Suppressor macrophage treated with lipopolysaccharide for 1 hour (primary cell): ENCODE measurements at places on chromosomes 6 and 20.

DNA sequence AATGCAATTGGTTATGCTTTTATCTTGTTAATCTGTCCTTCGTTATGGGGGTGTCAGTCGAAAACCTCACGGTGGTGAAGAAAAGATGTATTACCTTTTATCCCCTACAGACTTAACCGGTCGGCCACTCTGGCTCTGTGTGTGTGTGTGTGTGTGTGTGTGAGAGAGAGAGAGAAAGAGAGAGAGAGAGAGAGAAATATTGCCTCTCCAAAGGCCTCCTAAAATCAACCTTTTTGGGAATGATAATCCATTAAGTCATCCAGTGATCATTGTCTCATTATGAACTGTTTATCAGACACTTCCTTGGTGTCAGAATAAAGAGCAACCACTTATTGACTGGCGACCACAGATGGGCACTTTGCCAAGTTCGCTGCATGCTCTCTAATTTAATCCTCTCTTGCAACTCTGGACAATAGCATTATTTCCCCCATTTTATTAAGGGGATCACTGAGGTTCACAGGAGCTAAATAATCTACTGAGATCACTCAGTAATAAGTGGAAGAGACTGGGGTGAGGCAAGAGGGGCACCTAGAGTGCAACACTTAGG is 30.7 kb downstream of the SLC35D3 start:
- DNase-seq: no peak

DNA sequence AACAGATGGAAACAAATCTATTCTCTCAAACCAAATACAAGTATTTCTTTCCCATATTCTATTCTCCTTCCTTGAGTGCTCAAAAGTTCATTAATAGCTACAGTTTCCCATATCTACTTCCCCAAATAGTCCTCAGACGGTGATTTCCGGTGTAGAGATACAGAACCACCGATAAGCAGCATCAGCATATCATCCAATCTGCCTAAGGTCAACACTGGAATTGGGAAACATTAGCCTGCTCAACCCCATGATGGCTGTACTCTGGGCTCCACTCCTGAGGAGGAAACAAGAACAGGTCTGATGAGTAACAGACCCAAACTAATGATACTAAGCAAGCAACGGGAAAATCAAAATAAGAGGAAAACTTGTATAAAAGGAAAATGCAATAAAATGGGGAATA is 115.6 kb downstream of the EPB41L2 start:
- DNase-seq: peak; percentile 30

DNA sequence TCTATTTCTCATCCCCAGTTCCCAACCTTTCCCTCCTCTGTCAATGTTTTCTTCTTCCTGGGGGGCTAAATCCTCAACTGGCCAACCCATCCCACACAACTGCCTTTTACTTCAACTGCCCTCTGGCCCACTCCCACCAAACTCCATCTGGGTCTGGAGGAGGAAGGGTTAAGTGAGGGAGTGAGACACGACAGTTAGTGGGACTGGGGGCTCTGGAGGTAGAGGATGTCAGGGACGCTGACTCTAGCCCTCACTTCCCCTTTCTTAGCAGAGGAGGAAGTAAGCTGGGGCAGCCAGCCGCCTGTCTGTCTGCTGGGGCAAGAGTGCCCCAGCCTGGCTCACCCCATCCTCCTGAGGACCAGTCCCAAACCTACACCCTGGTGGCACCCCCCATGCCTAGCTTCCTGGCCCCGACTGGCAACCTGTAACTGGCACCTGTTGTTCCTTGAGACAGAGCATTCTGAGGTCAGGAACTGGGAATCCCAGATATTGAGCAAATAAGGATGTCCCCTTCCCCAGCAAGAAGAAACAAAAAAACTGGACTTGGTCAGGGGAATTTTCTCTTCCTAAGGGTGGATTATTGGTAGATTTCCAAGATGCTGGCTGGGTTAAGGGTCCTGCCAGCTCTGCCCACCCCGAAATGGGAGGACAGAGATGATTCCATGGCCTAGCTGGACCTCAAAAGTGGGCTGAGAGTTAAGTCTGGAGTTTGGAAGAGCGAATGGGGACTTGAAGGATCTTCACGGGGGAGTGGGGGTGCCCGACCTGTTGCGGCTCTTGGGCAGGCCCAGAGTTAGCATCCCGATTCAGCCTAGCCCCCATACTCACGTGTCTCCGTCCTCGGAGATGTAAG is 971 bp downstream of the NFKBIE start:
- peak; percentile 81 for DNase-seq

GRCh38 chr6:79704200-79704599 is 73.1 kb downstream of the SH3BGRL2 start:
- DNase-seq: no peak

DNA sequence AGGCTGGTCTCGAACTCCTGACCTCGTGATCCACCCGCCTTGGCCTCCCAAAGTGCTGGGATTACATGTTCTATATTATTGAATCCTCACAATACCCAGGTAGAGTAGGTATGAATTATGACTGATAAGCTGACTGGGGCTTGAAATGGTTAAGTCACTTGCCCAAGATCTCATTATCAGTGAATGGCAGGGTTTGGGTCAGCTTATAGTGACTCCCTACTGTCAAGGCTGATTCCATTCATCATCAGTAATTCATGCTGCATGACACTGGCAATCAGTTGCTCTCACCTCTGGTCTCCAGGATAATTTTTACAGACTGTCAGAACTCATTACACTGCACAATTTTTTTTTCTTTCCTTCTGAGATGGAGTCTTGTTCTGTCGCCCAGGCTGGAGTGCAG is 127.6 kb downstream of the KIF13A start:
- DNase-seq: no peak

- no peak for DNase-seq
Measured at GRCh38 chr20:8974009-8974708, 94.7 kb upstream of the PLCB4 start.

DNA sequence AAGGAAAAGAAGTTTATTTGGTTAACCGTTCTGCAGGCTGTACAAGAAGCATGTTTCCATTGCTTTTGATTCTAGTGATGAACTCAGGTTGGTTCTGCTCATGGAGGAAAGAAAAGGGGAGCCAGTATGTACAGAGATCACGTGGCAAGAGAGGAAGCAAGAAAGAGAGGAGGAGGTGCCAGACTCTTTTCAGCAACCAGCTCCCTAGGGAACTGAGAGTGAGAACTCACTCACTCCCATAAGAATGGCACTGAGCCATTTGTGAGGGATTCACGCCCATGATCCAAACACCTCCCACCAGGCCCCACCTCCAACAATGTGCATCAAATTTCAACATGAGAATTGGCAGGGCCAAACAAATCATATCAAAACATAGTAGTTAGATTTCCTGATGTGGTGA is 649.1 kb downstream of the EPM2A start:
- no peak for DNase-seq

DNA sequence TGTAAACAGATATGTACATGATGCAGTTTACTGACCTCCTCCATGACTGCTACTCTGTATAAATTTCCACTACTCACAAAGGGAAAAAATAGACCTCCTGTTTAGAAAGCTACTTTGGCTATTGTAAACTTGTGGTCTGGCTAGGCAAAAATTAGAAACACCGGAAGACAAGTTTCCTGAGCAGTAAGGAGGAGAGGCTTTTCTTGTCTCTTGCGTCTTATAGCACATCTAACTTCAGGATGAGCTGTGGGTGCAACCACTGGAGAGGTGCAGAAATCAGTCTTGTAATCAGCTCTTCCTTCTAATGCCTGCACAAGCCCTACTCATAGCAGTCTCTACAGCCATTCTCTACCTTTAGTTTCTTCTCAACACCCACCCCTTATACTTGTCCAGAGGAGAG is 296.5 kb upstream of the SLC35B3 start:
- no peak for DNase-seq

DNA sequence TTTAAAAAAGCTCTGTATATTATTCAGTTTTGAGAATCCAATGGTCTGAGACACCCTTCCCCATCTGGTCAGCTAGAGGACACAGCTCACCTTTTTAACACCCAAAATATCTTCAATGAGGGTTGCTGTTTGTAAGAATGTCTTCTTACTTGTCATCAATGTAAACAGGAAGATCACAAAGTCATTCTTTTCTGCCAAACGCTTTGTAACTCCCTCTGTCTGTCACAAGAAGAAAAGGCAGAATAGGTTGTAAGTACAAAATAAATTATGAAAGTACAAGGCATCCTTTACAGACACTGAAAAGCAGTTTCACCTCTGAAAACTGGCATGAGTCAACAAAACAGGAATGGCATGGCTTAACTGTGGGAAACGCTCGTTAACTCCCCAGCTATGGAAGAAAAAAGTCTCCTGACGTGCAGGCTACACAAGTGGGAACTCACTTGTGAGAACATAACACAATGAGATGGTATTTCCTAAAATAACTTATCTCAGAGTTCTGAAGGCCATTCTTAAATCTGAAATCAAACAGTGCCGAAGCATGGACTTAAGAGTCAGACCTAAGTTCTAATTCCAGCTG is 42.7 kb downstream of the TRPC4AP start:
- no peak for DNase-seq

- no peak for DNase-seq
Measured at GRCh38 chr6:42993445-42993844, 9.1 kb downstream of the PPP2R5D start.

DNA sequence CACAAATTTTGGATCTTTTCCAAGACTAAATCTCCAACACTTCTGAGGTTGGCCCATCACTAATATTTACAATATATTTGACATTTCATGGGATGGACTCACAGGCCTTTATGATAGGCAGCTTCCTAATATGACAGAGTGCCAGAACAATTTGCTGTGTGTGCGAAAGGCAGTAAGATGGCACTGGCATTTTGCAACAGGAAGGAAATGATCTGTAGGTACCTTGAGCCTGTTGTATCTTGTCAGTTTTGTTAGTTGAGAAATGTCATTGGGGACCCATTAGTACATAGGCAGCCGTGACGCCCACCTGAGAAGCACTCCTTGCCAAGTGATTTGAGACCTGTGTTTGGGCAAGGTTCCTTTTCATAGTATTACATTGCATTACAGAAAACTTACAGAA is 153.4 kb upstream of the HEY2 start:
- DNase-seq: no peak

DNA sequence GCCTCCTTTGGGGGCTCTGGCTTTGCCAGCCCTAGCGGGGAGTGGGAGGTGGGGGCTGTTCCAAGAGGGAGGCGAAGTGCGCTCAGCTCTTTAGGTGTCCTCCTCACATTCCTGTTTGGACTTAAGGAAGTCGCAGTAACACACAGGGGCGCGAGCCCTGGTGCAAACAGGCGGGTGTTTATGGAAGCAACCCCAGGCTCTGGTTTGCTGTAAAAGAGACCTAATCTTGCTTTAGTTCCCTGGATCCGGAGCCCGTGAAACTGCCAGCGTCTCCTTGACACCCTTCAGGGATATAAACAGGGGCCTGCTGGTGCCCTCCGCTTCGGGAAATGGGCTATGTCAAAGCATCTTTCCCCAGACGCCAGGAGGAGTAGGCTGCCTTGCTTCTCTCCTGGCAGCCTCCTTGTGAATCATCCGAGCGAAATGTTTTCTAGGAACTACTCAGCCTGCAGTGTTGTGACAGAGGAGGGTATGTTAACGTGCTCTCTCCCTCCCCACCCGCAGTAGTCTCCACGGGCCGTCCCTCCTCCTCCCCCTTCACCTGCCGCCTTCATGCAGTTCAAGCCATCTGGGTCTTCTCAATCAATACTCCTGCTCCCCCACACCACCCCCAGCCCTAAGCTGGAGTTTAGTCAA is 168.0 kb upstream of the LRFN2 start:
- DNase-seq: no peak

DNA sequence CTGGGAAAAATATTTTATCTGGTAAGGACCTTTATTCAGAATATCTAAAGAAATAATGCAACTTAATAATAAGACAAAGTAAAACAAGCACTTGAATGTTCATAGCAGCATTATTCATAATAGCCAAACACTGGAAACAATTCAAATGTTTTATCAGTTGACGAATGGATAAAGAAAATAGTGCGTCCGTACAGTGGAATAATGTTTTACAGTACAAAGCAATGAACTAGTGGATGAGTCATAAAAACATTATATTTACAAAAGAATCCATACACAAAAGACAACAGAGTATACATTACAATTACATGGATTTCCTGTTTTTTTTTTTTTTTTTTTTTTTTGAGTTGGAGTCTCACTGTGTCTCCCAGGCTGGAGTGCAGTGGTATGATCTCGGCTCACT is 12.7 kb downstream of the SMAP1 start:
- no peak for DNase-seq

- no peak for DNase-seq
Measured at GRCh38 chr6:25267662-25268061, 11.5 kb upstream of the CARMIL1 start.

DNA sequence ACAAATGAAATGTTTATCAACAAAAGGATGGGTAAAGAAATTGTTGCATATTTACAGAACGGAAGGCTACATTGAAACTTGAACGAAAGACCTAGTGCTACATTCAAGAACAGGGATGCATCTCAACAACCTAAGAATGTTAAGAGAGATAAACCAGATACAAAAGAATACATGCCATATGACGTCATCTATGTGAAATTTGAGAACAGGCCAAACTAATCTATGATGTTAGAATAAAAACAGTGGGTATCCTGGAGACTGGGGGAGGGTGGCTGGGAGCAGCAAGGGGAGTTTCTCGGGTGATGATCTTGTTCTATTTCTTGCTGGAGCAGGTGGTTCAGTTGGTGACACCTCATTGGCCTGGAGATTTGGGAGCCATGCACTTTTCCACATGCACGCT is 81.5 kb downstream of the SULF2 start:
- DNase-seq: no peak

- no peak for DNase-seq
Measured at GRCh38 chr6:127790571-127790970, 110.3 kb downstream of the THEMIS start.

- no peak for DNase-seq
Measured at GRCh38 chr6:158570681-158570962, 10.7 kb downstream of the TMEM181 start.

GRCh38 chr20:59398537-59399205 is 98.3 kb downstream of the EDN3 start:
- no peak for DNase-seq

DNA sequence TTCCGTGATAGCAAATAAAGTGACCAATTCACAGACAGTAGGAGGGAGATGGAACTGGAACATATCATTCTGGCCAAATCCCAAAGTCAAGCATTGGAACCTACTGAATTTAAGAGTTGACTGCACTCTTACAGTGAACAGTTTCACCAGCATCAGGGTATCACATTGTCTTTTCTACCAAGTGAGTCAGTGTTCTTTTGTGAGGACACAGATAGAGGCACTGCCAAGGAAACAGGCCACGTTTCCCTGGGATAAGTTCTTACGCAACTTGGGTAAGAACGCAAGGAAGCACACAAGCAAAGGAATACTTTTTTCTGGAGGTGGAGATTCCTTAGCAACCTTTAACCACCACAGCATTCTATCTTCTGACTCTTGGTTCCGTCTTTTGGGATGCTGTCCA is 28.6 kb upstream of the ENPP5 start:
- no peak for DNase-seq
